Vein endothelial cell (primary cell): ENCODE measurements at places on chromosomes 2 and 18. TPM values are rescaled to one million over a fixed set of nuclear protein-coding genes. Genes with fewer than 3 reads are reported as not detected.

CDK5R2 gene
- not detected in 2 replicates for total RNA-seq

PLCL1 gene
- total RNA-seq, result 1.6 and 7.3 TPM in 2 replicates

CYS1 gene
- 0.33 TPM in 1 of 2 replicates, not detected in the other for total RNA-seq

PPP1R1C gene
- under 0.01 and 0.10 TPM in 2 replicates for total RNA-seq
